ENCODE measurements at places on chromosomes 12 and 14.

- DNase-seq, result no peak
Observed at GRCh38 chr14:55388160-55388559, 23.5 kb downstream of the ATG14 start.

GRCh38 chr12:5768581-5769196 lies 176.4 kb downstream of the ANO2 start:
- DNase-seq, result peak; percentile 76

GRCh38 chr14:75393794-75394193 lies 34.0 kb upstream of the JDP2 start:
- DNase-seq, result no peak

GRCh38 chr14:85528897-85529631 lies 880 bp upstream of the FLRT2 start:
- DNase-seq, result peak; percentile 7

- DNase-seq, result peak; percentile 86
Observed at GRCh38 chr12:106956048-106956578, 406 bp downstream of the TMEM263 start.

DNA sequence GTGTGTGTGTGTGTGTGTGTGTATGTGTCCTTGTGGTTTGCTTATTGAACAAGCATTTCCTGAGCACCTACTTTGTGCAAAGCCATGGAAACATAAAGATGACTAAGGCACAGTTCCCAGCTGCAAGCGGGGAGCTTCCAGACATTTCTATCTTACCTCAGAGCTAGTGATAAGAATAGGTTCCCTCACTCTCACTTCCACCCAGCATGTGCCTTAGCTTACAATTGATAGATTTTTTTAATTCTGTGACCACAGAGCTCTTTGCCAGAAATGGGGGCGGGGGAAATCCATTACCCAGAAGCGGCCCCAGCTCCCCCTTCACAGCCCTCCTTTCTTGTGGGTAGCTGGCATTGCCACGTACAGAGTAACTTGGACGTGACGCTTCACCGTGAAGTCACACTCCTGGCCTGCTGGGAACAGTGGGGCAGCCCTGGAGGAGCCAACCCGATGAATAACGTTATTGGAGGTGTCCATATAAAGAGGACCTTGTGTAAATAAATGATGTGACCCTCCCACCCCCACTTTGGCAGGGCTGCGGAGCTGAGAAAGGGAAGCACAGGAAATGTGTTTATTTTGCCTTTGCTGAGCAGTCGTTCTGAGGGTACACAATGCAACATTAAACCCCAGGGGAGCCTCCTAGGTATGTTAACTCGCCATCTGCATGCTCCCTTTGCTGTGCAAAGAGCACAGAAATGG lies 238.9 kb downstream of the CHST11 start:
- no peak for DNase-seq

DNA sequence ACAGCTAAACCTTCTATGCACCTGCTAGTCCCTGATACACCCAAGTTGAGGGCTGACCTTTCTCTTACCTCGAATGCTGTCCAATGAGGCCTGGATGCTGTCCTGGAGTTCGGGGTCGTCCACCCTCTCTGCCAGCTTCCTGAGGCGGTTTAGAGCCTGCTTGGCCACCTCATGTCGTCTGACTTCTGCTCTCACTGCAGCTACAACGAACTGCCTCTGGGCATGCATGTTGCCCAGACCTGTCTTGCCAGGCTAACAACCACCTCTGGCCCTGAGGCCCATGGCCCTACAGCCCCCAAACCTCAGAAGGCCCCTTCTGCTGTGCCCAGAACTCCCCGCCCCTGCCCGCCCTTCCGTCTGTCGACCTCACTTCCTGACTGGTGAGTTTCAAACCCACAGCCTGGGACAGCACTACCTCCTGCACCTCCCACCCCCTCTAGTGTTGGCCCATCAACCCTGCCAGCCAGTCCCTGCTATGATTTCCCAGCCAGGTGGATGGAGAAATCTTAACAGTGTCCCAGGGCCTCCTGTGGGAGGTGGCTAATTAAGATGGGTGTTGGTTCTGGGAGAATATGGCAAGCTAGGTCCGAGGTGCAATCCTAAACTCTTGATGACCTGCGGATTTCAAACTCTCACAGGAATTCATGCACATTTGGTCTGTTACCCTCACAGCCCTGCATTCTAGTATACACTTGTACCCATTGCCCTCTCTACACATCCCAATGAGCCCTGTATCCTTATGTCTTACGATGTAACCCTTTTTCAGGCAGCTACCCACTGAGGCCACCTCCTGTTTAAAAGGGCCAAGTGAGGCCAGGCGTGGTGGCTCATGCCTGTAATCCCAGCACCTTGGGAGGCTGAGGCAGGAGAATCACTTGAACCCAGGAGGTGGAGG lies 2.7 kb upstream of the TSPAN31 start:
- DNase-seq, result peak; percentile 77

- DNase-seq, result no peak
Observed at GRCh38 chr14:65382586-65382985, 29.9 kb upstream of the FUT8 start.

GRCh38 chr14:68561531-68562007 lies 231.3 kb downstream of the ZFP36L1 start:
- no peak for DNase-seq

DNA sequence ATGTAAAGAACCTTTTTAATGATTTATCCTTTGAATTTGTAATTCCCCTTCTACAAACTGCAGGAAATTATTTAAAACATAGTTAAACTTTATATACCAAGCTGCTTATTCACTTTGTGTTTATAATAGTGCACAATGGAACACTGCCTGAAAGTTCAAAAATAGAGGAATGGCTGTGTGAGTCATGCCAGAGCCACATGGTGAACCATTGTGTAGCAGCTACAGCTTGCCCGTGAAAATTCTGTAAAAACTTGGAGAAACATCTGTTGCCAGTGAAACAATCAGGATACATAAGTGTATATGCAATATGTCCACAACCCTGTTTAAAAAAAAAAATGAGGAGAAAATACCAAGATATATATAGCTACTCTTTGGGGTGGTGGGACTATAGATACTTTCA lies 59.5 kb downstream of the VEZT start:
- DNase-seq, result no peak

- no peak for DNase-seq
Observed at GRCh38 chr14:68702578-68702977, 90.3 kb downstream of the ZFP36L1 start.

- no peak for DNase-seq
Observed at GRCh38 chr12:71107936-71108335, 49.9 kb downstream of the TSPAN8 start.

DNA sequence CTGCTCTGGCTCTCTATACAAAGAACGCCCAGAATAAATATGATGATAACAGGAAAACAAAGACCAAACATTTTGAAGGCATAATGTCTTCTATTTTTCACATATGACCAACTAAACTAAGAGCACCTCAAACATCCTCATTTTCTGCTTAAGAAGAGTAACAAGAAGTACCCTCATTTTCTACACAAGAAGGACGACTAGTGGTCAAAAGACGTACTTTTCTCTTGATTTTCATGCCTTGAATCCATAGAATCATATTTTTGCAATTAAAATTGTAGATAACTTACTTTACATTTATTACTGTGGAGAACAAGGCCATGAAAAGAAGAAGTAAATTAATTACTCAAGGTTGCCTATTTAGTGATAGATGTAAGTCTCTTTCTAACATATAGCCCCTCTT lies 358.6 kb downstream of the DUSP6 start:
- DNase-seq, result no peak

- DNase-seq, result no peak
Observed at GRCh38 chr12:111330800-111331752, 37.8 kb downstream of the PHETA1 start.

DNA sequence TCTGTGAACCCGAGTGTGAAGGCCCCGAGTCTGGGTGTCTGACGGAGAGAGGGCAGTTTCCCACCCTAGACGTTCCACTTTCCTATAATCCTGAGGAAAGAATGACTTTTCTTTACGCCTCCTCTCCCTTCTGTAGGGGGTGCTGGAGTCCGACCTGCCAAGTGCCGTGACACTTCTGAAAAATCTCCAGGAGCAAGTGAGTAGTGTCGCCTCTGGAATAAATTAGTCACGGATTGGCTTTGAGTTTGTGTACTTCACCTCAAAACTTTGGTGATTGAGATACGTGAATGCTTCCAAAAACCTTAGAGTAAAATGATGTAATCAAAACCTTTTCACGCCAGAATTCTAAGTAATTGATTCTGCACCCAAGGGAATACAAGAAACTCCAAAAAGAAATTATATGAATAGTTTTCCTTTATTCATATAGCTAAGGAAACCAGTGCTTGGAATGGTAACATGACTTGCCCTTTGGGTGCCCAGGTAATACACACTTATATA lies 452 bp downstream of the NGDN start:
- no peak for DNase-seq

- DNase-seq, result no peak
Observed at GRCh38 chr12:2615665-2616402, 178.9 kb upstream of the FKBP4 start.

GRCh38 chr14:31965071-31965734 lies 111.9 kb upstream of the ARHGAP5 start:
- DNase-seq, result no peak

DNA sequence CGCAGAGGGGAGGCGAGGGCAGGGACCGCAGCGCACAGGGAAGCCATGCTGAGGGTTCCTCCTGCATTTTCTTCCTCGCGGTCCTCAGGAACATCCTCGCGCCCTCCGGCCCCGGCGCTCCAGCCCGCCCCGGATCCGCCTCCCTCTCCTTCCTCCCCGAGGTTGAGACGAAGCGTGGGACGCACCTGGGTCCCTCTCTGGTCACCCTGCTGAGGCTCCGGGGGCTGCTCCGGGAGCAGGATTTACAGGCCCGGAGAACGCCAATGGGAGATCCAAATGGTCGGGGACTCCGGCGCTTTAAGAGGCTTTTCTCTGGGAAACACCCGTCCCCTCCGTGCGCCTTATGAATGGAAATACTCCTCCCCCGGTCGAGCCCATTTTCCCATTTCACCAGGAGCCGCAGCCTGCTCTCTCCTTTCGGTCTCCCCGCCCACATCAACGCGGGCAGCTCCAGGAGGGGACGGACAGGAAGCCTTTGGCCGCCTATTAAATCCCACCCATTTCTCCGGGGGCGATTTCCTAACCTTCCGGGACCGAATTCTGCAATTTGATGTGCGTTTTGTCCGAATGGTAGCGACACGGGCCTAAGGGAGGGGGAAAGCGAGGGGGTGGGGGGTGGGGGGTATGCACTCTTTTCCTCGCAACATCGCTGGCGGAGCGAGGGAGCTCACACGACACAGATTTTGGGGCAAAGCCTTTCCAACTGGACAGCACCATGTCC lies at the start of gene UNC79:
Gene UNC79, plus strand, starts transcription at position 625 of the 721 bp plus-strand sequence. Its CDS starts 91 bp downstream, at position 716.
- no peak for DNase-seq

- peak; percentile 75 for DNase-seq
Observed at GRCh38 chr14:73634011-73634833, 10.6 kb upstream of the DNAL1 start.

DNA sequence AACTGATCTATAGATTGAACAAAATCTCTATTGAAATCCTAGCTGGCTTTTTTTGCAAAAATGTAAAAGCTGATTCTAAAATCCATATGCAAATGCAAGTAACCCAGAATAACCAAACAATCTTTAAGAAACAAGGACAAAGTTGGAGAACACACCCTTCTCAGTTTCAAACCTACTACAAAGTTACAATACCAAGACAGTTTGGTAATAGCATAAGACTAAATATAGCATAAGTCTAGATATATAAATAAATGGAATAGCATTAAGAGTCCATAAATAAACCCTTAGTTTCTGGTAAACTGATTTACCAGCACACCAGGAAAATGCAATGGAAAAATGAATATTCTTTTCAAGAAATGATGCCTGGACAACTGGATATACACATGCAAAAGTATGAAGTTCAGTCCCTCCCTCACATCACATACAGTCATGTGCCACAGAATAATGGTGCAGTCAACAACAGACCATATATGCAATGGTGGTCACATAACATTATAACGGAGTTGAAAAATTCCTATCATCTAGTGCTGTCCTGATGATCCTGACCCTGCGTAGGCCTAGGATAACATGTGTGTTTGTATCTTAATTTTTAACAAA lies 94.5 kb upstream of the GRIN2B start:
- no peak for DNase-seq

DNA sequence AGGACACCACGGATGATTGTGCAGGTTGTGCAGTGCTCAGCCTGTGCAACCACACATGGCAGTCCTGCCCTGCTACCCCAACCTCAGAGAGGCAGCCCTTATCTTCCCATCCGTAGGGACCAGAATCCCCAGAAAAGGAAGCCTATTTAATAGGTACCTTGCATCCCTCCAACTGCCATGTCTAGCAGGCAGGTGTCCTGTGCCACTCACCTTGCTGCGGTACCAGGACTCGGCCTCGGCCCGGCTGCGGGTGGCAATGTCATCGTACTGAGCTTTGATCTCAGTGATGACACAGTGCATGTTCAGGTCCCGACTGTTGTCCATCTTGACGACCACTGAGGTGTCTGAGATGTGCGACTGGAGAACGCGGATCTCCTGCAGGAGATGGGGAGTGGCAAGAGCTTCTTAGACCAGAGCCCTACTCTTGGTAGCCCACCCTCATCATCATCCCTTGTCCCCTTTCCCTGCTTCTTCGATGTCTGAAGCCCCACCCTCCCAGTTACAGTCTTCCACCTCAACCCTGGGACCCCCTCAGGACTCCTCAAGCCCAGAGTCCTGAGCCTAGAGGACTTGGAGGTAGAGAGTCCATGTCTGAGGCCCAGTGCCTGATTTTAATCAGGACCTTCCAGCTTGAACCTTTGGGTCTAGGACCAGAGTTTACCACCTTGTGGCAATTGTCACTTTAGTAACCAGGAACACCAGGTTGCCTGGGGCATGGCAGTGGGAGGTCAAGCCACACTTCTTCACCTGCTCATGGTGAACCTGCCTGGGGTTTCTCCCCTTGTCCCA lies 20.5 kb downstream of the KRT7 start:
- no peak for DNase-seq

DNA sequence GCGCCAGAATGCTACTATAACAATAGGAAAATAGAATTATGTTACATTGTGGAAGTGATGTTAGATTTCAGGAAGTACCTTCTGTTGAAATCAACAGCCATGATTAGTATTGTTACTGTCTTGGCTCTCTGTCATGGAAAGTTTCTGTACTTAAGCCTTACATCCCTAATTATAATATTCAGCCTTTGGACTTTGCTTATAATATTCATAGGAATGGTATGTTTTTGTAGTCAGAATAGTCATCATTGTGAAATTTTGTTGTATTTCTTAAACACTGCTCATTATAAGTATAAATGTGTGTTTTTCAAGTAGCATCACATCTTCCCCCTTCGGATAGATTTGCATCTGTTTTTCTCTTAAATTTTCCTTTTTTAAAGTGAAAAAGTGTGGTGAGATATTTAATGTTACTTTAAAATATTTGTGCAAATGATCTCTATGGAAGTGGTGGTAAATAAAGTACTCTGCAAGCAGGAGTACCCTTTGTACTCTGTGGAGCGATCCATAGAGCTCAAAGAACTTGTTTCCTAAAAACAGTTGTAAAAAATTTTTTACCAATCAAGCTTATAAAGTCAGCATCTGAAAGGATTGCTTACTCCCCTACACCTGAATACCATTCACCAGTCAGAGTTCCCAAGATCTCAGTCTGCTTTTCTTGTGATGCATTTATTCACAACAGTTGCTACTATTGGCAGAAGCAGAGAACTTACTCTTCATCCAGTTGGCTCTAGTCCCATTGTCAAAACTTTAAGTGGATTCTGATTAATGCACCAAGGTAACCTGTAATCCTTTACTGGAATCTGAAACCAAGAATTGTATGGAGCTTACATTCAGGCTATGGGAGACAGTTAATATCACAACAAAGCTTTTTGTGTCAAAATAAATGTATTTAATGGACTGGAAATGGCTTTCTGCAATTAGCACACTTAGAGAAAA lies 87.8 kb downstream of the RIC8B start:
- DNase-seq, result no peak

GRCh38 chr12:9646794-9647781 lies 22.4 kb upstream of the CLEC2D start:
- DNase-seq, result no peak

All from upper lobe of right lung (tissue), 1 donor.